ENCODE measurements at places on chromosomes 1 and 21.
A peak's percentile ranks its signal among the peaks of the same experiment; 100 is the strongest.

GRCh38 chr1:153783233-153784190 lies 8.3 kb downstream of the SLC27A3 start:
- DNase-seq: peak; percentile 92

- DNase-seq: peak; percentile 79
These were observed 3.4 kb upstream of the CASQ2 start for GRCh38 chr1:115771847-115772457.

DNA sequence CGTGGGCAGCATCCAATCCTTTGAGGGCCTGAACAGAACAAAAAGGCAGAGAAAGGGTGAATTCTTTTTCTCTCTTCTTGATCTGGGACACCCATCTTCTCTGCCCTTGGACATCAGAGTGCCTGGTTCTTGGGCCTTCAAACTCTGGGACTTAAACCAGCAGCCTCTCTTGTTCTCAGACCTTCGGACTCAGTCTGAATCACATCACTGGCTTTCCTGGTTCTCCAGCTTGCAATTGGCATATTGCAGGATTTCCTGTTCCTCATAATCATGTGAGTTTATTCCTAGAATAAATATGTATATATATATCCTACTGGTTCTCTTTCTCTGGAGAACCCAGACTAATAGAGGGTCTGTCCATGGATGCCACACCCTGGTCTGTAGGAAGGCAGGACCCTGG lies 16.3 kb upstream of the TENT5C start:
- DNase-seq: no peak

DNA sequence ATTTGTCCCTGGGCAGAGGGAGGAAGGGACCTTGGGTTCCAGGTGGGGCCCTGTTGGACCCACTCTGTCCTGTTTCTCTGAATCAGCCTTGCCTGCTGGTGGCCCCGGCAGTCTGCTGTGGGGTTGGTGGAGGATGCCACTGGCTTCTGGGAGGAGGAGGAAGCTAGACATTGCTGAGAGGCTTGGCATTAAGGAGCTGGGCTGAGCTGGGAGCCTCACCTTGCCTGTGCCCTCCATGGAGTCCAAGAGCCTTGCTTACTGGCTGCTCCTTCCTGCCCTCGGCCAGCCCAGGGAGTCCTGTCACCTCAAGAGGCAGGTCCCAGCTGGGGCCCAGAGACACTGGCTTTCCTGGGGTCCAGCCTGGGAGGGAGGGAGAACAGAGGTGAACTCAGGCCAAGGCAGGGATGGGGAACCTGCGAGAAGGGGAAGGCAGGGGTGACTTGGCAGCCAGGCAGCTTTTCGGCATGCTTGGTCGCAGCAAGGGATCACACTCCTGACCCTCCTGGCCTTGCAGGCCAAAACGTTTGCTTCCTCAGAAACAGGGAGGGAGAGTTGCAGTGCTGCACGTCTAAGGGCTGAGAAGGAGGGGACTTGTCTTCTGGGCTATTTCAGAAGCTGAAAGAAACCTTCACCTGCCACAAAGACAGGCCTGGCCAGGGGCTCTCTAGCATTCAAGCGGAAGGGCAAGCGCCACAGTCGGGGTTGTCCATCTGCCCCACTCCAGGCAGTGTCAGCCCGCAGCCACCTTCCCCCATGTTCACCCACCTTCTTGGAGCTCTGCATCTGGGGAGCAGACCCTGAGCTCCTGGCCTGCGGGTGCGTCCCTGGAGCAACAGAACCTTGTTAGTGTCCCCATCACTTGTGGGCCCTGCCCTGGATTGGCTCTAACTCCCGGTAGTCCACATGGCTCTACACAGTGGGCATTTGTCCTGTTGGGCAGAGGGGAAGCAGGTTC lies 8.9 kb downstream of the TMEM201 start:
- no peak for DNase-seq

- DNase-seq: no peak
These were observed 1.2 kb upstream of the CHD5 start for GRCh38 chr1:6181347-6181770.

- no peak for DNase-seq
These were observed 2.4 kb upstream of the SHISA4 start for GRCh38 chr1:201886103-201886885.

GRCh38 chr1:226786550-226786949 lies 47.5 kb upstream of the ITPKB start:
- DNase-seq: no peak

DNA sequence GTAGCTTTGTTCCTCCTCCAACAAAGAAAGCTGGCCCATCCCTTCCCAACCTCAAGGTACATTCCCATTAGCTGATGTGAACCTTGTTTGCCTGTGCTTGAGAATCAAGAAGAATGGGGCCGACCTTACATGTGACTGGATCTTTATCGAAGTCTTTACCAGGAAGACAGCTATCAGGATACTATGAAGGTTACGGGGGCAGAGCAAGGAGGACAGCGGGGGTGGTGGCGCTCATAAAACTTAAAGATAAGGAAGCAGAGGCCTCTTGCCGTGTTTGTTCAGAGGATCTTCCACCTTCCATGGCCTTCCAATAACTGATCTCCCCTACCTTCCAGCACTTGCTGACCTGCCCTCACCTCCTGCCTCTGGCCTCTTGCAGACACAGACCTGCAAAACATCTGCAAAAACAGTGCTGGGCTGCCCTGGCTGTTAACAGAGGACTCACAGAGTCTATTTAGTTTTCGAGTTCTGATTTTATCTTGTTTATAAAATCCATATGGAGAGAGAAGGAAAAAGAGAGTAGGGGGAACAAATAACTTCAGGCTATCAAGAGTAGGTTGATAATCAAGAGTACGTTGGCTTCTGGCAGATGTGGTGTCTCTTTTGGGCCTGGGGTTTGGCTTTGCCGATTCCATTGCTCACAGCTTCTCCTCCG lies 198.0 kb downstream of the HUNK start:
- no peak for DNase-seq

DNA sequence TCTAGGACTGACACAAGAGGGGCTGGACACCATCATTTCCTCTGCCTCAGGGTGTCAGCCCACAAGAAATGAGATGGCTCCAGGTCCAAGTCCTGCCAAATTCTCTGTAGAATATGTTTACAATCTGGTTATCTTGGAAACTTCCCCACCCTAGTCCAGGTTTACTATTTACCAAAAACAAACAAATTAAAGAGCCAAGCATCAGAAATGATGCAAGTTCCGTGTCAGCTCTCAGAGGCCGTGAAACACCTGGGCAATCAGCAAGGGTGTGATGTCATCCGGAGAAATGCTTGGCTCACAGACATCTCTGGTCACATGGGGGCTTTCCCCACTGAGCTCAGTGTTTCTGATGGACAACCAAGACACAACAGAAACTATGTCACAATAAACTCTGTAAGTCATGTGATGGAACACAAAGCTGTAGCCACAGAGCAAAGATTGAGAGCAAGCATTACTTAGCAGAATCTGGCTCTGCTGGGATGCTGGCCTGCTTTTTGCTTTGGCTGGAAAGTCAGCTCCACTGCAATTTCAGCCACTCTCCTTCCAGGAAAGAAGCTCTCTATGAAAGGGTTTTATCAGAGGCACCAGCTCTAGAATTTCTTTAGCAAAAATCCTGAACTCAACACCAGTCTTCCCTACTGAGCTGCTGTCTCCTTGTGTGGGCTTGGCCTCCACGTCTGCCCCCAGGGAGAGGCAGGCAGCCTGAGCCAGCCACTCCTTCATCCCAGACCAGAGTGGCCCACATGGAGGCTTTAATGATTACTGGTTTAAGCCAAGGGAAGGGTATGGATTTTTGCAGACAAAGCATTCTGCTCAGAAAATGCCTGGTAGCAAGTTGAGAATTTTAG lies 55.9 kb downstream of the NENF start:
- peak; percentile 66 for DNase-seq

GRCh38 chr1:98677288-98677687 lies 15.8 kb downstream of the SNX7 start:
- DNase-seq: no peak

GRCh38 chr1:1402072-1402900 lies 3.2 kb upstream of the CCNL2 start:
- peak; percentile 92 for DNase-seq

- DNase-seq: no peak
These were observed 43.2 kb downstream of the PHACTR4 start for GRCh38 chr1:28412731-28413130.

Measured in ACHN (cell line).